Right ventricle myocardium superior (tissue), 1 donor: ENCODE measurements at places on chromosomes 6 and 20.

- DNase-seq = peak; percentile 93
Measured at GRCh38 chr20:62876902-62877816, 15.5 kb upstream of the TCFL5 start.

DNA sequence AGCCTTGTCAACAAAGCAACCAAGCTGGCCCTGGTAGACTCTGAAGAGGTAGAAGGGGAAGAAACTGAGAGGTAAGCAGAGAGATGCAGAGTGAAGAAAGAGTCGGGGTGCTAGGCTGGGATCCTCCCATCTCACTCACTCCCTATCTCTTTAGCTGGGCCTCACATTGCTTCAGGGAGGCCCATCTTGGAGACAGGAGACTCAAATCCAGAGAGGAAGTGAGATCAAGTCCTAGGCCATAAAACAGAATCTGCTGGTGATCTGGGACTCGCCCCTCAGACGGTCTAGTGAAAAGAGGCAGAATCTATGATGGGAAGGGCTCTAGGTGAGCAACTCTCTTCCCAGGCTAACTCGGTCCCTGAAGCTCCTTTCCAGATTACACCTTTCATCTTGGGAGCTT lies 659 bp upstream of the GUCA1B start:
- no peak for DNase-seq

DNA sequence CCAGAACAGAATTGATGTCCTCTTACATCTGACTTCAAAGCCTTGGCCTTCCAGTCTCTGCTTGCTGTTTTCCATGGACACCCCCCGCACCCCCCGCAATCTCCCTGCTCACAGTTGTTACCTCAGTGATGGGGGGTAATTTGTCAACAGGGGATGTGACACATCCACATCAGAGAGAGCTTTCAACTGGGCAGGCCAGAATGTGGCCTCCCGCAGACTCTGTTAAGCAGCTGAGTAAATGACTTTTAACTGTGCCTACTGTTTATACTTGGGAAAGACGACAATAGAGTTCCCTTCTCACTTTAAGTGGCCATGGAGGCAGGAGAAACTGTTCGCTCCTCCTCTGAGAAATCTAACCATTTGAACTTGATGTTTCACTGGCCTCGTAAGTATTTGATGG lies 51.0 kb downstream of the TXNDC5 start:
- DNase-seq = no peak

DNA sequence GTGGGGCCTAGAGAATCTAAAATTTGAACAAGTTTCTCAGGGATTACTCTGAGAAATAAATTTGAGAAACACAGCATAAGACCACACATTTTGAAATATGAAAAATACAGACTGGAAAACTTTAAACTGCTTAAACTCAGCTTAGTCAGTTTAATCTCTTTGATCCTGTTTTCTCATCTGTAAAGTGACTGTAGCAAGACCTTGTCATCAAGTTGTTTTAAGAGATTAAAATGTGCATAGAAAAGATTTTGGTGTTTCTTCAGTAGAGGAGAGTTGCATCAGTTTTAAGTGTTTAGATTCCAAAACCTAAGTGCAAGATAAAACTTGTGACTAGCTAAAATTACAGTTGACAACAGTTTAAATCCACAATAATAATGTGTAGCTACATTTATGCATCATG lies 8.1 kb upstream of the BCKDHB start:
- no peak for DNase-seq

GRCh38 chr20:50410343-50410742 lies 99.8 kb upstream of the PTPN1 start:
- no peak for DNase-seq

DNA sequence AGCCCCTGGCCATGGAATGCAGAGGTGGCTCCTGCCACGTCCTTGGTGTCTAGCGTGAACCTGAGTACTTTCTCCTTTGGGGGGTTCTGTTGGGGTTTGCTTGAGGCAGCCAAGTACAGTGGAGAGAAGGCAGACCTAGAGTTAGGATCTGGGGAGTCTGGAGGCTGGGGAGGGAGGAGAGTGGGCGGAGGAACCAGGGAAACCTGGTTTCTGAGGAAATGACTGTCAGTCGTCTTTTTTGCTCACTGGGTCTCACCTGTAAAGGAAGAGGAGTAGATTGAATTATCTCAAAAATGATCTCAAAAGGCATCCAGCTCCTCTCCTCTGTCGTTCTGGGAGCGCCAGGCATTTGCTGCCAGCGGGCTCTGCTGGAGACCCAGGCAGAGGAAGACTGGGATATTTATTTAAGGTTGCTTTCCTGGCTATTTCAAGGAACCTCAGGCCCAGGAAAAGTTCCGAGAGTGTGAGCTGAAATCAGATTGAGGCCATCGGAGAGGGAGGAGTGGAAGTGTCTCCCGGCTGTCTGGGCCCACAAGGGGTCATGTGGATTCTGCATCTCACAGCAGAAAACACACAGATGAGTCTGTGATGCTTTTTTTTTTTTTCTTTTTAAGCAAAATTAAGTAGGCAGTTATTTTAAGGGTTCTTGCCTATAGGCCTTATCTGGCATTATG lies 16.1 kb downstream of the EPB41L1 start:
- no peak for DNase-seq

GRCh38 chr20:56690531-56691175 lies 61.5 kb downstream of the TFAP2C start:
- no peak for DNase-seq

GRCh38 chr20:44896583-44896982 lies 11.1 kb downstream of the YWHAB start:
- DNase-seq = no peak

DNA sequence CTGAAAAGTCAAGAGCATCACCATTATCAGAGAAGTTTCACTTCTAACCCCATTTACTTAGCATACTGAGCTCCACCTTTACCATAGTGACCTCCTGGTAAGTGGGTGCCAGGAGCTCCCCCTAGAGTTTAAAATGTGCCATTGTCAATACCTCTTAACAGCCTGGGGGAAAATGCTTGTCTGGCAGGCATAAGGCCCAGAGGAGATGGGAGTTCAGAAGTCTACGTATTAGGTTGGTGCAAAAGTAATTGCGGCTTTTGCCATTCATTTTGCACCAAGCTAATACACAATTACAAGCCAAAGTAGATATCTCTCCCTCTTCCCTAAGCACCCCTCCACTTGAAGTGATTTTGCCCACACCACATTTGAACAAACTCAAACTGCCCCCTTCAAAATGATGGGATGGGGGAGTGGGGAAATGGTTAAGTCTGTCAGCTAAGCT lies 919.0 kb downstream of the KIF16B start:
- no peak for DNase-seq

DNA sequence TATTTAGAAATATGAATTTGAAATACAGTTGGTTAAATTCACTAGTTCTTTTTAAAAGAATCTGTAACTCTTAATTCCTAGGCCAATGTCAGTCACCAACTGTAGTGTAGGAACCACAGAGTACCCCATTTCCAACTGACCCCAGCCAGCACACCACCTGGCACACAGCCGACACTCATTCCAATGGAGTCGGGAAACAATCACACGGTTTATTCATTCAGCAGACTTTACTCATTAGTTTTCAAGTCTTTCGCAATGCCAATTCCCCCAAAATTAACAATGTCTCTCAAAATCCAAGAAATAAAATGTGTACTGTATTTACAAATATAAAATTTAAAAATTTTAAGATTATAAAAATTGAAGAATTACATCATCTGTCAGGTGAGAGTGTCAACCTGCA lies 13.5 kb downstream of the ARG1 start:
- no peak for DNase-seq

DNA sequence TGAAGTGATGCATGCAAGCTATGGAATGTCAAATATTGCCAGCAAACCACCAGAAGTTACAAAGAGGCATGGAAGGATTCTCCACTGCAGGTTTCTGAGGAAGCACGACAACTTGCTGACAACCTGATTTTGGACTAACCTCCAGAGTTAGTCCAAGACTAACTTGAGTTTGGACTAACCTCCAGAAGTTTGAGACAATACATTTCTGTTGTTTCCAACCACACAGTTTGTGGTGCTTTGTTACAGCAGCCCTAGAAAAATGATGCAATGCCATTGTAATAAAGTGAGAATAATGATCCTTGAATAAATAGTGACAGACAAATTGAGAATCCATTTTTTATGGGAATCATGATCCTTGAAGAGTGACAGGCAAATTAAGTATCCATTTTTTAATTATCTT lies 169.9 kb upstream of the HDDC2 start:
- no peak for DNase-seq

GRCh38 chr6:130981409-130981808 lies 81.6 kb downstream of the EPB41L2 start:
- DNase-seq = no peak

DNA sequence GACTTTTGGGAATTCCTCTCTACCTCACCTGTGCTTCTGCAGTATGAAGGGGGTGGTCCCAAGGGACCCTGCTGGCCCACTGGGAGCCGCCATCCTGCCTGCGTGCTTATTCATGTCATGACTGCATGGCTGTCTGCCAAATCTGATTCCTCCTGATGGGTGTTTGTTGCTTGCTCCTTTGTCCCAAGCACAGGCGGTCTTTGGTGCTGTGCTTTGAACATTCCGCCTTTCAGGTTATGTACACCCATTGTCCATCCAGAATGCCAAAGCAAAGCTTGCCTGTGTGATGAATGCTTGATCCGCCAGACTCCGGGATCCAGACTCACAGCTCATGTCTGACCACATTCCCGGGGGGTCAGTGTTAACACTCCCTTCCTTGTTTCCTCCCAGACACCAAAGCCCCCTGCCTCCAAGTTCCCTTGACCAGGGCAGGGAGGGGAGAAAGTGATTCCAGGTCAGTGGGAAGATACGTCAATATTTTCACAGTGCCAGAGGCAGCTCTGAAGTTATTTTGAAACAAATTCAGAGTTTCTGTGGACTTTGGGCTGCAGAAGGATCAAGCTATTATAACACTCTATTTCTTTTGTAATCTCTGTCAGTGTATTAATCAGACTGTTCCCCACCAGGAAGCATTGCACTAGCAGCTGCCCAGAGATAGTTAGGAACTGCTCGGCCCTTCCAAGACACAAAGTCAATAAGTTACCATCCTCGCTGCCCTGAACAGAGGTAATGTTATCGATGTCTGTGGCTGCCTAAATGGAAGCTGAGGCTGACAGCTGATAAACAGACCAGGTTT lies 9.5 kb downstream of the DAAM2 start:
- no peak for DNase-seq

GRCh38 chr6:102204351-102204750 lies 810.8 kb downstream of the GRIK2 start:
- no peak for DNase-seq

DNA sequence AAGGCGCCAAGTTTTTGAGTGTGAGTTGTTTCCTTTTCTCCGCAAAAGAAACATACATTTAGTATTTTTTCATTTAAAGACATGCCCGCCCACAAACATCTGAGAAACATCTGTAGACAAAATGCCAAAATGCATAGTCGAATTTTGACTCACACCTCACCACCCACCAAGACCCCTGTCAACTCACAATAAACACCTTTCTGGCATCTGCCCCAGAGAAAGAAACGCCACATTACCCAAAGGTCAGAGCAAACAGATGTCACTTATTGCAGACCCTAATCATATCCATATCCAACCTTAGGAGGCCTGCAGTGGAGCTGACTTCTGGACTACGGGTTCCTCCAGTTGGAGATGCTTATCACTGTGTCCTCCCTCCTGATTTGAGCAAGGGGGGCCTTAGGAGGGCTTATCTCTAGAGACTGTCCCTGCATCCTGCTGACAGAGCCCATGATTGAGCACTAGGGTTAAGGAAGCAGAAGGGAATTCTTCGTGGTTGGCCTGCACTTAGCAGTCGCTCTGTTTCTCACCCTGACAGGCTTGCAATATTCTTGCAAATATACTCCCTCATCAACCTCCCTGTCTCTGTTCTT lies 90.5 kb upstream of the TBX18 start:
- DNase-seq = no peak

DNA sequence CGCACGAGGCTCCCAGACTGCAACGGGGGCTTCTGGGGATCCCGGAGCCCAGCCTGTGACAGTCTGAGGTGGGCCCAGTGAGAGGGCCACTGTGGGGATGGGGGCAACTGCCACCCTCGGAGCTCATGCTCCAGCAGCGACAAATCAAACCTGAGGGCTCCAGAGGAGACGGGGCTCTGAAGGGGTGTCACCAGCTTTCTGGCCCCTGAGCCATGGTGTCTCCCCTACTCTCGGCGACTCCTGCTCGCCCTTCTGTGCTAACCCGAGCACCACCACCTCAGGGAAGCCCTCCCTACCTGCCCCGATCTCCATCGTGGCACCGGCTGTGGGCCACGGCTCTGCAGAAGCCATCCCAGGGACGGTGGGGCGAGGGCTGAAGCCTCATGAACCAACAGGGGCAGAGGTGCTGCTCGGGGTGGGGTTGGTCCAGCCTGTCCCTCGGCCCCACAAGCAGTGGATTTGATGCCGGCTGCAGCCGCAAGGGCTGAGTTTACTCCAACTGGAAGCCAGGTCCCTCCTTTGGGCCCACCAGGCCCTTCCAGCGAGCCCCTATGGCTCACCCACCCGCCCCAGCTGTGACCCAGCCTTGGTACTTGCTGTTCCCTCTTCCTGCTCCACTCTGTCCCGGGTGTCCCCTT lies 102.7 kb downstream of the ASXL1 start:
- no peak for DNase-seq

DNA sequence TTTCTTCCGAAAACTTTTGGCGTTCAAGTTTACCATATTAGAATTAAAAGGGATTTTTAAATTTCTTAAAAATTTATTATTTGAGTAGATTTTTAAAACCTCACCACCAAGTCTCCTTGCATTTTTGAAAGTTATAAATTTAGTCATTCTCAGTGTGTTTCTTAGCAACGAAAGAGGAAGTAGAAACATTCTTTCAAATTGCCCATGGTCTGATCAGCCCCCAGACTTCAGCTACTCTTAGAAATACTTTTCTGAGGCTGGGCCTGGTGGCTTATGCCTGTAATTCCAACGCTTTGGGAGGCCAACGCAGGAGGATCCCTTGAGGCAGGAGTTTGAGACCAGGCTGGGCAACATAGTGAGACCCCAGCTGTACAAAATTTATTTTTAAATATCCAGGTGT lies 15.1 kb upstream of the RTF2 start:
- DNase-seq = no peak

DNA sequence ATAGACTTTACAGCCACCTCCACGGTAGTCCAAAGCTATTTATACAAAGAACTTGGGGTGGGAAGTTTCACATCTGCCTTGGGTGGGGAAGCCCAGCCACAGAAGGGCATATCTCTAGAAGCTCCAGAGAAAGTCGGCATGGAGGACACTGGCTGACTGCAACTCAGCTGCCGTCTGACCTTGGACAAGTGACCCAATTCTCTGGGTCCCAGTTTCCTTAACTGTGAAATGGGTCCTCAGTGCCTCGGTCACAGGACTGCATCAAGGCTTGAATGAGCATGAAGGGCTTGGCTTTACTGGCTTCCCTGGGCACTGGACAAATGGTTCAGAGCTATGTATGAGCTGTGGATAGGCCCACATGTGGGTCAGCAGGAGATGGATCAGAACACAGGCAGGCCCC lies 58.6 kb downstream of the NOL4L start:
- no peak for DNase-seq

DNA sequence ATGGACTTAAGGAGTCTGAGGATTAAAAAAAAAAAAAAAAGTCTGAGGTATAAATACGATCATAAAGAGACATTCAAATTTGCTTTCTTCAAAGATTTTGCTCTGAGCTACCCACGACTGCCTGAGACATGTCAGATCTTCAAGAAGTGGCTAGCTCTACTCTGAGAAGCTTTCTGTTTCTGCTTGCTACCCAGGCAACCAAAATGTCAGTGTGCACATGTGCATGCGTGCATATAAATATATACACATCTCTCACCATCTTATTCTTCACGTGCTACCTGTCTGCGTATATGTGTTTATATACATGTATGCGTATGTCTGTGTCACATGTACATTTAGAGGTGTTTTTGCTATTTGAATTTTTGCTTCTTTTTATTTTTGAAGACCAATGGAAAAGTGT lies 299.6 kb upstream of the STXBP5 start:
- no peak for DNase-seq

- no peak for DNase-seq
Measured at GRCh38 chr6:54473328-54473727, 165.1 kb downstream of the TINAG start.
